ENCODE measurements at places on chromosomes 13 and 19.

DNA sequence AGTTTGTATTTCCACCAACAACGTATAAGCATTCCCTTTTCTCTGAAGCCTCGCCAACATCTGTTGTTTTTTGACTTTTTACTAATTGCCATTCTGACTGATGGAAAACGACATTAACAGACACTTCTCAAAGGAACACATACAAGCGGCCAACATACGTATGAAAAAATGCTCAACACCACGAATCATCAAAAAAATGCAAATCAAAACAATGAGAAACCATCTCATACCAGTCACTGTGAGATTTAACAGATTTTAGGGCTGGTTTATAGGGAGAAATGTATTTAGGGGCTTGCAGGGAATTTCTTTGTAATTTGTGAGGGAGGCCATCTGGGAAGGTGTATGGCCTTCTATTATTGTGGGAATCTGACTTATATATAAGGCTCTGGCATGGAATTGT lies 2.8 kb upstream of the DZIP1 start:
- DNase-seq = no peak

- DNase-seq = no peak
Measured at GRCh38 chr13:29953542-29953941, 103.1 kb upstream of the UBL3 start.

- no peak for DNase-seq
Measured at GRCh38 chr19:16326401-16327168, 2.0 kb downstream of the KLF2 start.

- no peak for DNase-seq
Measured at GRCh38 chr19:55463583-55464031, 944 bp downstream of the C19orf85 start.

GRCh38 chr19:6324757-6325156 lies 8.7 kb downstream of the ACER1 start:
- no peak for DNase-seq

DNA sequence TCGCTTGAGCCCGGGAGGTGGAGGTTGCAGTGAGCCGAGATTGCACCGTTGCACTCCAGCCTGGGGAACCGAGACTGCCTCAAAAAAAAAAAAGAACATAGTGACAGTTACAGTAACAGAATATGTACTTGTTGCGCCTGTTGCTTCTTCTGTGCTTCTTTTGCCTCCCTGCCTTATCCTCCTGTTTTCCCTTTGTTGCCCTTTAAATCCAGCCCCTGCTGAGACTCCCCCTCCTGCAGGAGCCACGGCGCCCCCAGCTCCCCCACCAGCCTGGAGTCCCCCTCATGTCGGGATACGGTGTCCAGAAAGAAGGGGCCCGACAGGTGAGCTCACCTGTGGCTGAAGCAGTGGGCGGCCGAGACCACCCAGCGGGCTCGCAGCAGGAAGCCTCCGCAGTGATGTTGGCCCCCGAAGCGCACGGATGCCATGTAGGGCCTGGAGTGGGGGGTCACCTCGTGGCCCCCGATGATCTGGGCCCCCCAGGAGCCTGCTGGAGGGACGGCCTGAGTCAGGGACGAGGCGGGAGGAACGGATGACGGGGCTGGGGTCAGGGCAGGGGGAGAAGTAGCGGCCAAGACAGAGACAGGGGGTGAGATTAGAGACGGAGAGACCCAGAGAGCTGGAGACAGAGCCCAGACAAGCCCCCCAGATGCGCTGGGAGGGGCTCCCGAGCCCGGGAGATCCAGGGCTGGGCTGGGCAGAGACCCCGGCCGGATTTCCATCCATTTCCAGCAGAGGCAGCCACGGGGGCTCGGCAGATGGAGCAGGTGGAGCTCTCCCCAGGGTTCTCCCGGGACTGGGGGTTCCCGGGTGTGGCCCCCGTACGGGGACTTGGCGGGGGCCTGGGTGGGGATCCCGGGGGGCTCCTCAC lies 536 bp downstream of the PRSS57 start:
- DNase-seq = no peak

DNA sequence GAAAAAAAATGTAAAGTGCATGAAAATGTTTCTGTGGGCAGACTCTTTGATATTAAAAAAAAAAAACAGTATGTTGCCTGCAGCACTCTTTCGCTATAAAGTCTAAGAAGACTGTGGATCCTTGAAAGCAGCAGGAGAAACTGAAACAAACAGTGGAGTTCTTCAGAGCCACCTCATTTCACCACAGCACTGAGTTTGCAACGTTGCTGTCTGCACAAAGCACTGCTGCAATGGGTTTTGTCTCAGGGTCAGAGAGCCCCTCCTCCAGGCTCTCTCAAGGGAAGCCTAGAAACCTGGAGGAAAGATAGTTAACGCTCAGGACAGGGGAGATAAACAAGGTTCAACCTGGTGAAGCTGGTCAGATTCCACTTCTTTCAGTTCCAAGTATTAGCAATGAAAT lies 248.7 kb downstream of the EFNB2 start:
- no peak for DNase-seq

- DNase-seq = no peak
Measured at GRCh38 chr13:60431108-60431700, 34.2 kb downstream of the TDRD3 start.
